CD4-positive, alpha-beta T cell treated with Interferon gamma for 1 hour (primary cell): ENCODE measurements at places on chromosomes 2 and 18.

DNA sequence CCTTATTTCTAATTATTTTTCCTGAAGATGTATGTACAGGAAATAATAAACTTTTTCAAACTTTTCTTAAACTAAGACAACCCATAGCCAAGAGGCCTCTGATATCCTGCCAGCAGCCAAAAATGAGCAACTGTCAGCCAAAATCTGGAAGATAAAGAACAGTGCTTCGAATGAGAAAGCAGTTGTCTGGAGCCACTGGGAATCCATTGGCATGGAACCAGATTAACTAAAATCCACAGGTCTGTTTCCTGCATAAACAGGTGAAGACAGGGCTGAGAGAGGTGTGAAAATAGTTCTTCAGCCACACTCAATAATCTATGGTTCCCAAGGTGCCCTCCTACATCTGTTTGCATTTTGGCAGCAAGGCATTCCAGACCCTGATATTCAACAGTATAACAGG lies 1076.7 kb upstream of the PIK3C3 start:
- no peak for DNase-seq

DNA sequence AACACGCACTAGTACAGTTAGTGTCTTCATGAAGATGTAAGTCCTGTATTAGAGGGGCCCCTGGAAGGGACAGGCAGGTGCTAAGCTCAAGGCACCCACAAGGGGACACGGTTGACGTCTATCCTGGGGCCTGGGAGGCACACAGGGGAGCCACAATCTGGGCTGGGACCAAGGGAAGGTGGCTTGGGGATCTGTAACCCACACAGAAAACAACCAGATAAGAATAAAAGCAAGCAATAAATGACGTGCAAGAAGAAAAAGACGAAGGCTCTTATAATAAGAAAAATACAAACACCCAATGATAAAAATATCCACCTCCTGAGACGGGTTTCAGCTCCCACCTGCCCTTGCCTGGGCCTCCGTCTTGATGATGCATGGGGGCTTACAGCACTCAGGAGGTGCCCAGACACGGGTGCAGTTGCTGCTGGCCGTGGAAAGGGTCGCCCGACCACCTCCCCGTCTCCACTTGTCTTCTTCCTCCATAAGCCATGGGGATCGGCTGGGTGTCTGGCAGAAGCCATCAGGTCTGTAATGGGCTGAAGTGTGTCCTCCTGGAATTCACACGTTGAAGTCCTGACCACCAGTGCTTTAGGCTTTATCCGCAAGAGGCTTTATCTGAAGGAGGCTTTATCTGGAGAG lies 73.9 kb downstream of the TWIST2 start:
- DNase-seq: no peak

DNA sequence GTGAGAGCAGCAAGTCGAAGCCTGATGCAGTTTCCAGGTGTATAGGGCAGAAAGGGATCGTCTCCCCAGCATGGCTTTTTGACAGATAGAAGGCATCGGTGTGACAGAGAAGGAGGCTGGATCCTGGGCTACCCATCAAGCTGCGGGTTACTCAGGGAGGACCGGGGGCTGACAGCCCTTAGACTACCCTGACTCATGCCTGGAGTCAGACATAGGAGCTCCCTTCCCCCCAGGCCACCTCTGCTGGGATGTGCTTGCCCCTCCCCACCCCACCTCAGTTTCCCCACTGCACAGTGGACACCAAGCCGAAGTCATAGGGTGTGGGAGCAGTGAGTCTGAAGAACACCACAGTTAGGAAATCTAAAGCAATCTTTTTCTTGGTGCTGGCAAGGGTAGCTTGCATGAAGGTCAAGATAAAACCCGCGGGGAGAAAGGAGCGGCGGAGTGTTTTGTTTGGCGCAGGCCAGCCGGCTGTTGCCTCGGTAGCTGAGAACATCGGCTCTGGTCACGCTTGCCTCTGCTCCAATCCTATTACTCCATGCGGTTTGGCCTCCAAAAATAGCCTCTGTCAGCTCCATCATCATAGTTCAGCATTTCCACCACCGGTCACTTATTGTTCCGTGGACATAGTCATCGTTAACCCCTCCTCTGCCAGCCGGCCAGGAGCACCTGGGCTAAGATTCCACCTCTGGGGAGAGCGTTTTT lies 169.2 kb upstream of the GLI2 start:
- DNase-seq: no peak

- no peak for DNase-seq
Observed at GRCh38 chr2:181374781-181375675, 82.2 kb upstream of the ITGA4 start.

DNA sequence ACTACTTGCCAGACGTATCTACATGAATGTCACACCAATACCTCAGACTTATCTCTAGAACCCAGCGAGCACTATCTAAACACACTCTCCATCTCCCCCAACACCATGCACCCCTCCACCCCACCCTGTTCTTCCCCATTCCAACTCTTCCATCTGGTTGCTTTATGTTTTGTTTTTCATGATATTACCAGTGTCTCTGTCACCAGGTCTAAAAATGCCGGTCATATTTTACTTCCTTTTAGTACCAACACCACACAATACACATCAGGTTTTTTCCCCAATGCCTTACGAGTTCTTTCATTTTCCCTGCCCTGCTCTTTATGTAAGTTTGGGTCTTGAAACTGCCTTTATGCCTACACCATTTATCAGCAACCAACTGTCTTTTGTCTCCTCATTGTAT lies 10.2 kb upstream of the ITGA4 start:
- DNase-seq: no peak

DNA sequence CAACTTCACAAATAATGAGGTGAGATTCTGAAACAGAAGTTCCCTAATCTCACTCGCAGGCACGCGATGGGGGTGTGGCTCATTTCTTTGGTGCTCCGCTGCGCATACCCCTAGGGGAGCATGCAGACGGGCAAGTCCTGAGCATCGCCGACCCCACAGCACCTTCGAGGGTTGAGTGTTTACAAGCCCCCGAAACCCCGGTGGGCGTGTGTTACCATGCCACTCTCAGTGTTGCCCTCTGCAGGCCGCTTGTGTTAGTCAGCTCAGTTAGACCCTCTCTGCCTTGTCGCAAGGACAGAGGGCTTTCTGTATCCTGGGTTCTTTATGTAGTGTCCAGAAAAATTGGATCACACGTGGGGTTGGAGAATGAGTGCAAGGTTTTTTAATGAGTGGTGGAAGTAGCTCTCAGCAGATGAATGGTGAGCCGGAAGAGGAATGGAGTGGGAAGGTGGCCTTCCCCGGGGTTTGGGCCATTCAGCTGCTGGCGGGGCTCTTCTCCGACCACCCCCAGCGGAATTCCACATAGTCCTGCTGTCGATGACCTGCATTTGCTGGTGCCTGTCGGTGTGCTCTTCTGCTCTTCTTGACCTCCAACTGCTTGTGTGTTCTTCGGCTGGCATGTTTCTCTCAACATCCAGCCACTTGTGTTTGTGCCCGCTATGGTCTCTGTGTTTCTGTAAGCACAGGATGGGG lies 191.3 kb downstream of the RPRM start:
- DNase-seq: no peak

- no peak for DNase-seq
Observed at GRCh38 chr2:50746526-50746925, 285.4 kb downstream of the NRXN1 start.

GRCh38 chr2:120400551-120400950 lies 54.6 kb downstream of the INHBB start:
- DNase-seq: no peak

GRCh38 chr2:169221745-169222369 lies 140.5 kb downstream of the LRP2 start:
- DNase-seq: no peak

- no peak for DNase-seq
Observed at GRCh38 chr2:88024509-88024908, 8.2 kb upstream of the RNU2-63P start.

DNA sequence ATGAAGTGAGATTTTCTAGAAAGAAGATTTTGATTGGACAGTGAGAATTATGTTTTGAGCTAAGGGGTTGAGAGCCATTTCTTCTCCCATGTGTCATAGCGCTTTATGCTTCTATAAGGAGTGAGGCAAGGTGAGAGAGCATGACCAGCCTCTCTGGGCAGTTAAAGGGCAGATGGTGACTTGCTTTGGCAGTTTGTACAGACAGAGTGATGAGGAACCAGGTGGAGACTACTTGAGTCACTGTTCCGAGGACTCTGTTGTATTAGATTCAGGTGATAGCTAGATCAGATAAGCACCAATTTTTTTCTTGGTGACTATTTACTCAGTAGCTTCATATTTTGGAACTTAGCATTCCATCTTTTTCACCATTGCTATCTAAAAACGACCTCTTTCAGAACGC lies 4.5 kb downstream of the CRIM1 start:
- DNase-seq: no peak

DNA sequence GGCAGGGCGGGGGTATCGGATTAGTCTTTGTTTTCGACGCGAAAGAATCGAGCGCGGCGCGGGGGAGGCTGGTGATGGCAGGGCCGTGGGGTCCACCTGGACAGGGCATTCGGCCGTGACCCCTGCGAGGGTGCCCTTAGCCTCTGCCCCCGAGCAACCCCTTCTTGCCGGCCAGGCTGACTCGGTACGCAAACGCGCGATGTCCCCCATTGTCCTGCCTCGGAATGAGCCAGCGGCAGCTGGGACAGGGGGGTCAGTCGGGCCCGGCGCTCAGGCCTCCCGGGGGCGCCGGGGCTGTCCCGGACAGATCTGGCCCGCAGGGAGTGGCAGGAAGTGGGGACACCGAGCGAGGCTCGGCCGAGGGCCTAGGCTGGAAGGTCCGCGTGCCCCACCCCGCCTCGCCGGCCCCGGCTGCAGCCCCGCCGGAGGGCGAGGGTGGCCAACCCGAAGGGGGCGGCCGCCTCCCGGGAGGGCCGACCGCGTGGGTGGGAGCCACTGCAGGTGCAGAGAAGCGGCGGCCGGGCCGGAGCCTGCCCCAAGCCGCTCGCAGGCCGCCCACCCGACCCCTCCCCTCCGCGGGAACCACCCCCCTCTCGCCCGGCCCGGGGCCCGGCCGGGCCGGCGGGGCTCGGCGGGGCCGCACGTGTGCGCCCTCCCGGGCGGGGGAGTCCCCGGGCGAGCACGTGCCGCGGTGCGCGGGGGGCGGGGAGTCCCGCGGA lies at the start of gene TET3:
TSS of gene TET3 (plus strand) at position 708 of the 719 bp plus-strand sequence. CDS start 1,494 bp downstream, outside the sequence.
- peak; percentile 80 for DNase-seq

DNA sequence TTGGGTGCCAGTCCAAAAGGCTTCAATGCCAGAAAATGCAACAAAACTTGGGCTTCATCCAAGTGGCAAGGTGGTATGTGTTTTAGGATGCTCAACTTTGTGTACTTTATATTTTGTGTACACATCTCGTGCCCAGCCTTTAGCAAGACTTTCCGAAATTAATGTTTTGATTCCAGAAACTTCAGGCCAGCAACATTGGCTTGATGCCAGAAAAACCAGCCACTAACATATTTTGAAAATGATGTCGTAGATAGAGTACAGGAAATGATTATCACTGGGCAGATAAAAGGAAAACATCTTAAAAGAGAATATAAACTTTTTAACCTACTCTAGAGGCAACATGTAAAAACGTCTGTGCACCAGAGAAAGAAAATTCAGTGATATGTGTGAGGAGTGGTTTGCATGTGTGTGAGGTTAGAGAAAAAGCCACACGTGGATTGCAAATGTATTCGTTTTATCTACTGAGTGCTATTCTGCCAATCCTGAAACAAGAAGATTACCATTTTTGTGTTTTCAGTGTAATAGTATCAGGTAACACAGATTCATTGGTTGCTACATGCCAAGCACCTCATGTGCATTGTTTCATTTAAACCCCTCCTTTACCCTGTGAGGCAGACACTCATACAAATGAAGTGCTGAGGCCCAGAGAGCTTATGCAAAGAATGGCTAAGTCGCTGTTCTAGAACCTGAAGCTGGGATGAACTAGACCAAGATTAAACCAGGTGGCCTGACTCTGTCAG lies 264.8 kb downstream of the C1D start:
- no peak for DNase-seq

DNA sequence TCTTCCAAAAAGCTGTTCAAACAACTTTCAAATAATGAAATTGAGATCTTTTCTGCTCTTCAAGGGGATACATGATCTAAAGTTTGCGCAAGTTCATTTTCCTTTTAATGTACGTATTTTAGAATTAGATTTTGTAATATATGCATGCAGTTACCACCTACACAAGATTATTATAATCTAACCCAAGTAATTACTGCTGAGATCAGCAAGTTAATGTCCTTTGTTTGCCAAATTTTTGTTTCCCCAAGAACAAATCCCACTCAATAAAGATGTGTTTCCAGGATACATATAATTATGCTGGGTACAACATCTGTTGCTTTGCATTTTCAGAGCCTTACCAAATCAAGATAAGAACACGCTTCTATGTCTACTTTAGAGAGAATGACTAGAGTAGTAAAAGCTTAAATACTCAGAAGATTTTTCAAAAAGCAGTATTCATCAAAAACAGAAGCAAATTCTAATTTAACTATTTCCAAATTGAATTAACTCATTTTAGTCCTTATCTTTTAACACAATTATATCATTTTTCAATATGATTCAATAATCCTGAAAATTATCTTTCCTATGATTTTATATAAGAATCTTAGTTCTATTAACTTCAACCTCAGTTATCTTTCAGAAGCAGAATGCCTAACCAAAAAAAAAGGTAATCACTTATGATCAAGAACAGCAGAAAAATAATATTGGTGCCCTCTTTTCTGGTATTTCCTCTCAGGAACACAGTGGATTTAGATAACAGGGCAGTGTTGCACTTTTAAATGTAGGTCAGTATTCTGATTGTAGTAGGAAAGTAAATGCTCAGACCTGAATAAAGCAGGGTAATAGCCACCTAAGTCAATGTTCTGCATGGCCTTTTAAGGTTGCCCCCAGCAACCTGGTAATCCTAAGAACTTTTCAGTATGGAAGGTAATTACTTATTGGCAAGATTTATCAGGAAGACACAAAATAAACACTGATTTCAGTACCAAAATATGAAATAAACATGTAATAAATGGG lies 28.0 kb downstream of the CERKL start:
- DNase-seq: no peak

DNA sequence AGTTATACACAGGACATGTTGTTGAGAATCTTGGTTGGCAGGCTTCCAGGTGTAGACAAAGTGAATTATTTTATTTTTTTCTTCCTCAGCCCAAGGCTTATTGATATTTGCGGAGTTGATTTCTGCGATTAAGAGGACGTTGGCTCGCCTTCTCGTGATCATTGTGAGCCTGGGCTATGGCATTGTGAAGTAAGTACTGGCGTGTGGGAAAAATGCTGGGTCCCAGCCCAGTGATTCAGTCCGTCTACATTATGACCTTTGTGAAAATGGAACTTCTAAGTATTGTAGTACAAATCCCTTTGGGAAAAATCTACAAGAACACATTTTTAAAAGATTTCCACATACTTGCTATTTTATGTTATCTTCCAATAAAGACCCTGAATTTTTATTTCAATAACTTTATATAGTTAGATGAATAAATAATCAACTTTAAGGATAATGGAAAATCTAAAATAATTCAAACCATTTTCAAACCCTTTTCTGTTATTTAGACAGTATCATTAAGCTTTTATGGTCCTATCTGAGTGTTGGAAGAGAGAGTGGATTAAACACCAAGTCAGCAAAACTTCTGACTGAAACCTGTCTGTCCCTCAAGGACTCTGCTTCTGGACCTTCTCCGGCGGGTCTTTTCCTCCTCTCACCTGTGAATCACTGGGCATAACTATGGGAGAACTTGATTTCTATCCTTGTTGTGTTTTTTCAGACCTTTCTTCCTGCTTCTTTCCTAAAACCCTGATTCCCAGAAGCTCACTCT lies 31.0 kb downstream of the TMEM87B start:
- DNase-seq: no peak
